NT2/D1 (cell line): ENCODE measurements at places on chromosomes 13 and 19.

GRCh38 chr19:55344444-55344843 lies 4.8 kb downstream of the KMT5C start:
- DNase-seq, result no peak

- DNase-seq, result no peak
Measured at GRCh38 chr19:49565261-49565660, 15.1 kb downstream of the NOSIP start.

- no peak for DNase-seq
Measured at GRCh38 chr13:26221399-26221720, 754 bp downstream of the RNF6 start.

- no peak for DNase-seq
Measured at GRCh38 chr13:42494157-42494556, 79.8 kb upstream of the TNFSF11 start.
